NT2/D1 (cell line): ENCODE measurements at places on chromosomes 6 and 20.
A peak's percentile ranks its signal among the peaks of the same experiment; 100 is the strongest.

DNA sequence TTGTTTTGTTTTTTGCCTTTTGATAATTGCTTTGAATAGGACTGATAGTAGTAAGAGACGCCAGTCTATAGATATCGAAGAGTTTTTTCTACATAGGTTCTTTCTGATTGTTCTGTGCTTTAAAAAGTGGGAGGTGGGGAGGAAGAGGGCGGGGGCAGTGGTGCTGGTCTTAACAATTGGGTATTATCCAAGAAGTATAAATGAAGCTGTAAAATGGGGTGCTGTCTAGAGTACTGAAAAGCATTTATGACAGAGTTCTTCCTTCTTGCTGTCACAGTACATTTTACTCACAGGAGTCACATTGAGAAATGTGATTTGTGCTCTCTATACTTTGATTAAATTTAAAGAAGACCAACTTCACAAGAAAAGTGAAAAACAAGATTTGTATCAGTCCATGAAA lies 41.0 kb downstream of the MAPK14 start:
- DNase-seq: no peak

- no peak for DNase-seq
Measured at GRCh38 chr6:92806254-92806653, 613.1 kb downstream of the EPHA7 start.

- DNase-seq: no peak
Measured at GRCh38 chr20:3134151-3134550, 25.5 kb downstream of the FASTKD5 start.

- no peak for DNase-seq
Measured at GRCh38 chr6:143863771-143864170, 503 bp upstream of the ZC2HC1B start.

- DNase-seq: no peak
Measured at GRCh38 chr20:39338469-39339376, 376.6 kb downstream of the DHX35 start.

GRCh38 chr6:81753711-81754577 lies 1.5 kb upstream of the TENT5A start:
- DNase-seq: no peak

DNA sequence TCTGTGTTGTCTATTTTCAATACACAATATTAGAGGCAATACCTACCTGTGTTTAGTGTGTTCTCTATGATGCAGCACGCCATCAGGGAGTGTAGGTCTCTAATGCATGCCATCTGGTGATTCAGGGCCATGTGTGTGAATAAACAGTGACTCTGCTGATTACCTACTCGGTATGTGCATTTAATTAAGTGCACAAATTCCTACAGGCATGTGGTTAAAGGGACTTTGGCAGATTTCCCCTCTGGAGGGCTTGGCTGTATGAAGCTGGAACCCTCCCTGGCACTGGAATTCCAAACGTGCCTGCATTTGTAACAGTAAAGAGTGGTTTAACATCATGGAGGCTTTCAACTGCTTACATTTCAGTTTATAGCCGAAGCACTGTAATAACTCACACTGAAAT lies 401.5 kb upstream of the SASH1 start:
- no peak for DNase-seq

- DNase-seq: no peak
Measured at GRCh38 chr20:63134201-63134612, 81.7 kb downstream of the YTHDF1 start.

- DNase-seq: peak; percentile 81
Measured at GRCh38 chr20:53738039-53738944, 144.7 kb upstream of the ZNF217 start.

GRCh38 chr6:116106146-116106545 lies 5.5 kb downstream of the NT5DC1 start:
- no peak for DNase-seq

- no peak for DNase-seq
Measured at GRCh38 chr6:33794910-33795623, 6.1 kb upstream of the LEMD2 start.

DNA sequence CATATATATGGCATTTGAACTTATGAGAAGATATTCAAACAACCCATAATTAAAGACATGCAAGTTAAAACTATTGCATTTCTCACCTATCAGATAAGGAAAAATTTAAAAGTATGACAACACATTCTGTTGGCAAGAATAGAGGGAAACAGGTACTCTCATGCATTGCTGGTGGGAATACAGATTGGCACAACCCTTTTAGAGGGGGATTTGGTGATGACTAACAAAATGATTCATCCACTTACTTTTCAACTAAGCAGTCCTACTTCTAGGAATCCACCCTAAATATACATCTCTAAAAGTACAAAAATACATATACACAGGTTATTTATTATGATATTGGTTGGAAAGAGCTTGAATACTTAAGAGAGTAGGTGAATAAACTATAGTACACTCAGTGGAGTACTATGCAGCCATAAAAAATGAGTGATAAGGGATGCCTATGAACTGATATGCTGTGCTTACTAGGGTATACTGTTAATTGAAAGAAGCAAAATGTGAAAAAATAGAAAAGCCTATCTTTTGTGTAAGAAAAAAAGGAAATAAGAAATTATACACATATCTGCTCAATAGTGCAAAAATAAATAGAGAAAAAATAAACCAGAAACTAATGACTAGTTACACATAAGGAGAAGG lies 42.2 kb downstream of the ADAT2 start:
- no peak for DNase-seq

DNA sequence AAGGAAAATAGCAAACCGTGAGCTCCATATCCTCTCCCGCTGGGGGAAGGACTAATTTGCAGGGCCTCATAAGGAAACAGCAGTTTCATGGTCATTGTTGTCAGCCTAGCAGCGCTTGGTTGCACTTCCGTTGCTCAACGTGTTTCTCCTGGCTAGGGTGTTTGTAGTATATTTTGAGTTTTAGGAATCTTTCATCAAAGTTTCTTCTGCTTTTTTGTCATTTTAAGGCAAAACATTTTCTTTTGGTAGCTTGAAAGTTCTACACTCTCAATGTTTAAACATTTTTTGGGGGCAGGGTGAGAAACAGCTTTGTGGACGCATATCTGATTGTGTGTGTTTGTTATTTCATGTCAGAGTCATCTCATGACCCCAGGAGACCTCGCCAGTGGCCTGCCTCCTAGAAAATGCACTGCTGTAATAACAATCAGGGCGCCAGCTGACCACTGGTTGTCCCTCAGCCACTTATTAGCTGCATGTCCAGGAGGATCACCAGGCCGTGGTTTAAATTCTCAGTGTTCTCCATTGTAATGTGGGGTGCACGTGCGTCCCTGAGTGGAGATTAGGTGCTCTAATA lies 20.6 kb downstream of the JARID2 start:
- DNase-seq: no peak

DNA sequence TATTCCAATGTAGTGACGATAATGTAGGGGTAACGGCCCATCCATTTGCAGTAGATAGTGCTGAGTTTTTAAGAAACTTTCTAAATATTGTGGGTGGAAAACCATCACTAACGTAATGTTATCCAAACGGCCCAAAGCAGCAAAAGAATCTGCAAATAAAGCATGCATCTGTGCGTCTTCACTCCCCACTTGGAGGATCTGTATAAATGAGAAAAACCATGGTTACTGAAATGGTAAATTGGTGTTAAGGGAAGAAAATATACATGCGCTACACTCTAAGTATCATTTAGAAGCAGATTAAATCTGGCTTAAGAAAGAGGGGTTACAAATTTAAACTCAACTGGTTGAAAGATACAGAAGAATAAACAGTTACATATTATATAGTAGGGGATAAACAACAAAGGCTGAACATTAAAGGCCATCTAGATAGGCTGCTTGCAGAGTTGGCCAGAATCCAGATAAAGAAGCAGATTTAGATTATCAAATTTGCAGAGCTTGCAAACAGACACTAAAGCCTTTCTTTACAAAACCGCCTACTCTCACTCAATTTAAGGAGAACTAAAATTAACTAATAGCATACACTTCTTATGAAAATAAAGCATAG lies 93.3 kb downstream of the SESN1 start:
- DNase-seq: no peak

DNA sequence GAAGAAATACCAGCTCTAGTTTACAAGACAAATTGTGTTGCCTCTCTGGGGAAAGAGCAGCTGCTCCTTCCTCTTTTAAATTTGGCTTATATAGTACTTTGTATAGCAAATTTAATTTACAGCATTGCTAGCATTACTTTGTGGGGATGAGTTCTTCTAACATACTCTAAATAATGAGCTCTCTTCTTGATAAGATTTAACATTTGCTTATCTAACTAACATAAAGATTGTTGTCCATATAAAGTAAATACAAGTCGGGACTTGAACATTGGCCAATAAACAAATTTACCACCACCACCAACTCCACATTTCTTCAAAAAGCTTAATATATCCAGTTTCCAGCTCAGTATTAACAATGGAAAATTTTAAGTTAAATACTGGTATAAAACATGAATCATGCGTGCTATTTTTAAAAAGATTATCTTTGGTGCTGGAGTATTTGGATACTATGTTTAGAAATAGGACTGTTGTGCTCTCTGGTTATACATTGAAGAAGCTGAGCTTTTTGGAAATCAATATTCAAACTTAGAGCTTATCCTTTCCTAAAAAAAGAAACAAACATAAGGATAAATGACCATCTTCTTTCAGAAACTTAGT lies 1146.9 kb upstream of the GJE1 start:
- DNase-seq: no peak

GRCh38 chr6:84798257-84798656 lies 33.9 kb upstream of the TBX18 start:
- no peak for DNase-seq

GRCh38 chr20:53524589-53525312 lies 68.9 kb downstream of the ZNF217 start:
- no peak for DNase-seq

- DNase-seq: no peak
Measured at GRCh38 chr6:31609519-31610406, 5.3 kb upstream of the AIF1 start.

DNA sequence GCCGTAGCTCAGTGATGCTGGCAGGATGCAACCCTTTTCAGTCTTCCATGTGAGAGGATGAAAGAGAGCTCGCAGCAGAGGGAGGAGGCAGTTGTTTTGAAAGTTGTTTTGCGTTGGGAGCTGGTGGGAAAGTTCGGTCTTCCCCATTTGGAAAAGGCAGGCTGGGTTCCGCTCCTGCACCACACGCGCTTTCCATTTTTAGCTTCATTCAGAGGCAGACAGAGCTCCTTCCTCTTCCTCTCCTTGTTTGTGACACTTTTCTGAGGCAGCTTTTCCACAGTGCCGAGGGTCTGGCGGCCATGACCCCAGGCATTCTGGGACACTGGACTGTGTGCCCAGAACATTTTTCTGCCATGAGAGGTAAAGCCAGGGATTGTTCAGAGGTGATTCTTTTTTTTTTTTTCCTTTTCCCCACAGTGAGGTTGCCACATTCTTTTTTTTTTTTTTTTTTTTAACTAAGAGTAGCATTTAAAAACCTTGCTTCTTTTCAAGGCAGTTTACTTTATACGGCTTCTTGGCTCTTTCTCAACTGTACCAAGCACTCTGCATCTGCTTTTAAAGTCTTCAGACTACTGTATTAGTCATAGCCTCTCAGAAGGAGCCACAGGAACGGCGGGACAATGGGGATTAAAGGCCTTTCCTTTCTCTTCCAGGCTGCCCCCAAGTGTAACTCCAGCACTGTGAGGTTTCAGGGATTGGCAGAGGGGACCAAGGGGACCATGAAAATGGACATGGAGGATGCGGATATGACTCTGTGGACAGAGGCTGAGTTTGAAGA lies 1.6 kb downstream of the PRDM1 start:
- peak; percentile 36 for DNase-seq

DNA sequence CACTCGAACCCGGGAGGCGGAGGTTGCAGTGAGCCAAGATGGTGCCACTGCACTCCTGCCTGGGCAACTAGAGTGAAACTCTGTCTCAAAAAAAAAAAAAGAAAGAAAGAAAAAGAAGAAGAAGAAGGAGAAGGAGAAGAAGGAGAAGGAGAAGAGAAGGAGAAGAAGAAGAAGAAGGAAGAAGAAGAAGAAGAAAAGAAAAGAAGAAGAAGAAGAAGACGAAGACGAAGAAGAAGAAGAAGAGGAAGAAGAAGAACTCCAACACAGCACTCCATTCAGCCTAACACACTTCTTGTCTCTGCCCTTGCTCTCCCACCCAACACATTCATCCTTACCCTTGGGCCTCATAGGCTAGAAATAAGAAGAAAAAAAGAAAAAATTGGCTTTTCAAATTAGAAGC lies 6.9 kb downstream of the ZFP57 start:
- DNase-seq: no peak

DNA sequence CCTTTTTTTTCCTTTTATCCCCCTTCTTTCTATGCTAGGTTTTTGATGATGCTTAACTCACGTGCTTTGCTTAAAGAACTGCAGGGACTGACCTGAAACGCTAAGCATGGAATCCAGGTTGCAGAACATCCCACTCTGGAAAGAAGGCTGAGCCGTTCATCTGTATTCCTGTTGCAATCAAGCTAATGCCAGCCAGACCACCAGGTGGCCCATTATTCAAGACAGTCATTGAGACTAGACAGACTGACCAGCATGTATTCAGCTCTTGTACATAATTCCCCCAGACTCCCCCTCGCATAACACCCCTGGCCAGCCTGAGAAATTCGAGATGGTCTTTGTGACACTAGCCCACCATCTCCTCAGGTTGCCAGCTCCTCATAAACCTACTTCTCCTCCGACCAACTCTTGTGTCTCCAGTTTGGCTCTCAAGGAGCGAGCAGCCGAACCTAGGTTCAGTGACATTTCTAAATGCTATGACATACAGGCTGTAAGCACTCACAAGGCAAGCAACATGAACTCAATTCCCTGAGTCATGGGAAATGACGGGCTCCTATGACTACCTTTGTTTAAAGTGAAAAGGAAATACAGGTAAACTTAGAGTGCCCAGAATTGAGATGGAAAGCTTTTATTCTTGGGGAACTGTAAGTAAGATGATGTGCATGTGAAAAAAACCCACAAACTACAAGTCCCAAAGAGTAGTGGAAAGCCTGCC lies 309.3 kb upstream of the CDYL start:
- DNase-seq: no peak

DNA sequence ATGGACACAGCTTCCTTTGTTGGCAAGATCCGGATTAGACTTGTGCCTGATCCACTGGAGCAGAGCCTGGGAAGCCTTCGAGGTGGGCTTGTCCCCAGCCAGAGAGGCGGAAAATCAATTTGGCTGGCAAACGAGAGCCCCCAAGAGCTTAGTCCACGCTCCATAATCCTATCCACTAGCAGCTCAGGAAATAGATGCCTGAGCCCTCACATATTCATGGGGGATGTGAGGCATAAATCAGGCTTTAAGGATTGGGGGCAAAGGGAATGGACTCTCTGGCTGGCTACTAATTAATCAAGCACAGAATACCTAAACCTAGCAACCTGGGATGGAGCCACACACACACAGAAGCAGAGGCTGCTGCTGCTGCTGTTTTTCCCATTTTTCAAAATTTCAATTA lies 137.9 kb downstream of the PKHD1 start:
- DNase-seq: no peak

- no peak for DNase-seq
Measured at GRCh38 chr20:31708736-31709534, 13.7 kb downstream of the BCL2L1 start.
